ENCODE measurements at places on chromosomes 5 and 9.

- no peak for DNase-seq
Observed at GRCh38 chr9:92680166-92681119, 10.5 kb upstream of the IPPK start.

DNA sequence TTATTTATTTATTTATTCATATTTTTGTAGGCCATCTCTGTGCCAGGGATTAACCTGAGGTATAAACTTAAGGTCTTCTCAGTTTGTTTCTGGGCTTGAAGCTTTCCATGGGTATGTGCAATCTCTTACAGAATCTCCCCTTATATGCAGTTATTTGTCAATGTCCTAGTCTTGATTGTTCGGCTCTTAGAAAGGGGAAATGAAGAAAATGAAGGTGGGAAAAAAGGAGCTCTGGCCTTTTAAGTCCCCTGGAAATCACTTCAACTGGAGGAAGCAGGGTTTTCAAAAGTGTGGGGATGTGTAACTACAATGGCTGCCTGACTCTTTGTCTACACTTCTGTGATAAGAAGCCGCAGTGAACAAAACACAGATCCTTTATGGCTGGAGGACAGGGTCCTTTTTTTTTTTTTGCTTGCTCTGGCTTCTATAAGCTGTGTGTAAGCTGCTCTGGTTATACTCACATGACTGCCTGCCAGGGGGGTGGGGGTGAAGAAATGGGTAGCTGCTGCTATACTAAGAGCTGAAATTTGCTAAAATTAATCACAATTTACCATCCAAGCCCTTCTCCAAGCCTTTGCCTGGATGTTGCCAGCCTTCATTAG, 33.7 kb downstream of the CENPP start:
- DNase-seq = no peak

GRCh38 chr9:13755551-13755950, 476.1 kb upstream of the MPDZ start:
- no peak for DNase-seq

GRCh38 chr5:1195439-1195838, 6.0 kb upstream of the SLC6A19 start:
- DNase-seq = no peak

DNA sequence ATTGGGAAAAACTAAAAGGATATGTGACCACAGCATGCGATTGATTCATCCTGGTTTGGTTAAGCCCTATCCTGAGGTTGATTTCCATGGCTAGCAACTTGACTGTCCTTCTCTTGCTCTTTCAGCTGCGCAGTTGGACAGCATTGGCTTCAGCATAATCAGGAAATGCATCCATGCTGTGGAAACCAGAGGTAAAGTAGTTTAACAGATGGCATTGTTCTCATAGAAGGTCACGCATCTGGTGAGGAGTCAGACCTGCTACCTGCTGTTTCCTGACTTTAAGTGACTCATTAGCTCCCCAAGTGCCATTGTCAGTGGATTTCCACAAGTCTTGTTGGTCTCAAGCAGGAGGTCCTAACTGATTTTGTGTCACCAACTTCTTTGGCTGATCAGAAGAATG, 266.9 kb downstream of the ARHGAP26 start:
- no peak for DNase-seq

DNA sequence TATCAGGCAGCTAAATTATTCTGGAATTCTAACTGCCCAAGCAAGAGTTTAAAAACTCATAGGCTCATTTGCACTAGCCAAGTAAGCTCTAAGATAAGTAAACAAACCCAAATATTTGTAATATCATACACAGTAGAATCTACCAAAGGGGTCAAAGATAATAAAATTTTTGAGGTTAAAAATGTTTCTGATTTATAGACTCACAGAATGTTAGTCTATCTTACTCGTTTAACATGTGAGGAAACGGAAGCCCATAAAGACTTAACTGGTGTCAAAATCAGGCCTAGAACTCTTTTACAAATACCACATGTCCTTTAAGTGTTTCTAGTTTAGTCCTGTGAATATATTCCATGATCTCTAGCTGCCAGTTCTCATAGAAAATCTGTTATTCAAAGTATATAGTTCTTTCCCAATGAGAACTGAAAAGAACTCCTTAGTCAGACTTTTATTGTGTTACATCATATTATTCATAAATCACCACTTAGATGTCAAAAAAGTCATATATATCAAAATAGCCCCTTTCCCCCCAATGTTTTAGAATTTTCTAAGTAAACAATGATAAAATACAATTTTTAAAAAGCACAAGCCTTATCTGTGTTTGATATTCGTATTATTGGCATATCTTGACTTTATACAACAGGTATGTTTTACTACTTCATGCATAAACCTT, 13.9 kb downstream of the RAB14 start:
- DNase-seq = no peak

DNA sequence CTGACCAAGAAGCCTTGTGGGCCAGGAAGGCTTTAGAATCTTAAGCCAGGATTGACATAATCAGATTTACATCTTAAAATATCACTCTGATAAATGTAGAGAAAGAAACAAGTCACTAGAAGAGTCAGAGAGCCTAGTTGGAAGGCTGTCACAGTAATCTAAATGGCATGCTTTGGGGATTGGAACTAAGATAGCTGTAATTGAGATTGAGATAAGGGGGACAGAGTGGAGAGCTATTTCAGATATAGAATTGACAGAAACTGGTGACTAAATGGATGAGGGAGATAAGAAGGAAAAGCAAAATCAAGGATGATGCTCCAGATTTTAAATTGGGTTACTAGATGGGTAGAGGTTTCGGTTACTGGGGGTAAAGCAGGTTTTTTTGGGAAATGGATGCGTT, 100.5 kb downstream of the XRCC4 start:
- DNase-seq = no peak

DNA sequence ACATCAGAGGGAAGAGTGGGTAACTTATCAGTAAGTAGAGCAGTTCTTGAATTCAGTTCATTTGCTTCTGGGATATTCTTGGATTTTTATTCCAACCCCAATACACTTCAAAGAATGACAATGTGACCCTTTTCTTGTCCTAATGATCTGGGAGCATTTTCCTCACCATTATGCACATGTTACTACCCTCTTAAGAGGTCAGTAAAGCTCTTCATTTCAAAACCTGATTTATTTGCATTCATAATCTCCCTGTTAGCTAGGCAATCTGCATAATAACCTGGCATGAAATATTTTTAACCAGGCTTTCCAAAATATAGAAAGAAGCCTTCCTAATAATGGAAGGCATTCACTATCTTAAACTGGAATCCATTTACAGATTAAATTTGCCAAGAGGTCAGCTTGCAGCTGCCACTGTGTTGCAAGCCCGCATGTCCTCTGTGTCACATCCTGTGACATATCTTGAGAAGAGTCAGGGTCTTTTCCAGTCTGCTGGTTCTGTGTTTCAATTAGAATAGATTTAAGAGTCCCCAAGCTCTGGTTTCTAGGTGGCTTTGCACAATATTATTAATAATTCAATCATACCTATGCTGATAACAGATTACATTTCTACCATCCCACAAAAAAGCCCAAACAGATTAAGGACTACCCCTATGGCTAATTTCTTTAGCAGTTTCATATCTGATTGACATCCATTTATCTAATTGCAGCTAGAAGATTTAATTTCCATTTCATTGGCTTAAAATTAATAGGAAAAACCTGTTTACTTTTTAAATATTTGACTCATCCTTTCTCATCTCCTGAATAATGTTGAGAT, 30.9 kb upstream of the PPP2R2B start:
- DNase-seq = no peak

Measured in stimulated activated naive CD4-positive, alpha-beta T cell treated with Interleukin-2 at 50 U/mL for 16 hours (primary cell).